ENCODE measurements at places on chromosomes 11 and 22. TPM values are rescaled to one million over a fixed set of nuclear protein-coding genes. Genes with fewer than 3 reads are reported as not detected.

Gene KCNJ11
- total RNA-seq, result 0.44 TPM

Gene TMPRSS13
- not detected for total RNA-seq

Gene RFPL1
- total RNA-seq, result not detected

Gene LRRC32
- 0.14 TPM for total RNA-seq

Gene CENPM
- total RNA-seq, result 37.5 TPM

Gene GGTLC2
- not detected for total RNA-seq

Gene ZNF280B
- 1.3 TPM for total RNA-seq

Gene NUMA1
- 75.4 TPM for total RNA-seq

Gene CD6
- total RNA-seq, result 0.15 TPM

Gene SLC6A5
- not detected for total RNA-seq

Gene SYT9
- total RNA-seq, result 0.18 TPM

Gene ADAMTS8
- total RNA-seq, result 0.62 TPM

Gene TRIM49
- total RNA-seq, result not detected

Gene KLHL22
- total RNA-seq, result 7.6 TPM

Gene TSGA10IP
- not detected for total RNA-seq

Gene C11orf52
- not detected for total RNA-seq

Gene H19
- 10.2 TPM for total RNA-seq

Gene FBXO7
- 69.1 TPM for total RNA-seq

Gene CASP12
- not detected for total RNA-seq

Gene MS4A6E
- not detected for total RNA-seq

Gene EPS8L2
- 77.4 TPM for total RNA-seq

Gene MOGAT2
- not detected for total RNA-seq

Gene OR52E6
- total RNA-seq, result not detected

Gene CARD18
- not detected for total RNA-seq

Gene IL17REL
- total RNA-seq, result not detected
